ENCODE measurements at places on chromosomes 2 and 18.

DNA sequence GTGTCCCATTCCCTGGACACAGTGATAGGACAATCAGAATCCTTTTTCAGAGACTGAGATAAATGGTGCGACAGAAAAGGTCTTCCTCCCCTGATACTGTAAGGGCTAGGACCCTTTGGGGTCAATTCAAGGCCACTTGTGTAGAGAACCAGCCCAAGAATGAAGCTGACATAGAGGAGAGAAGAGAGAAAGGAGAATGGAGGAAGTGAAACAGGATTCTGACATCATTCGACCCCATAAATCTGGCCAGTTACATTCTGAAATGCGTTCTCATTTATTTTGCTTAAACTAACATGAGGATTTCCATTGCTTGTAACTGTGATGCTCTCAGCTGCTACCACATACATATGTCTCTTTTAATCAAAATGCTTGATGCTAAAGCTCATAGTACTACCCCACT lies 148.1 kb downstream of the TMEM163 start:
- no peak for DNase-seq

DNA sequence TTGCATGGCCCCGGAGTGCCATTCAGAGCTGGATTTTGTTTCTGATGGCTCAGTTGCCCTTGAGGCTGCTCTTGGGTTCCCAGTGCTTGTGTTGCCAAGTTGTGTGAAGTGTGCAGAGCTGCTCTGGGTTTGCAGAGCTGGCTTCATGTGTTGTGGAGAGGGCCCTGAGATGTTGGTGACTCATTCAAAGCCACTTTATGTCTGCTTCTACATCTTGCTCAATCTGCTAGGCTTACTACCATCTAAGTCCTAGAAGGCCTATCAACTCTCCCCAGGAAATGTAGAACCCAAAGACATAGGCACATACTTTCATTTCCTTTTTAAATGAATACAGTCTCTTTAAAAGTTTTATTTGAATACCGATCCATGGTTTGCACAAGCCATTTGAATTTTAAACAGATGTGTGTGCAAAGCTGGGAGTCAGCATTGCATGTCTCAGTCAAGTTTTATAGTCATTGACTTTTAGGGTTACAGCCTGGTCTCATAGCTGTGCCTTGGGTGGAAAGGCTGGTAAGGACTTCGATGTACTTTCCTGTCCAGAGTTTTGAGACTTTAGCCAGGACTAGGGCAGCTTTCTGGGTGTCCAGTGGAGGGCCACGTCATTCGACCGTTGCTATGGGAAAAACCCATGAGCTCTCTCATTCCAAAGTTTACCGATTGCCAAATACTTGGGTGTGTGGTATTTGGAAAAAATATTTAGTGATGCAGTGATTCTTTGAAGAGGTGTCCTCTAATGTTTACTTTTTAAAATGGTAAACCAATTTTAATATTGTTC lies 105.0 kb downstream of the LTBP1 start:
- DNase-seq, result no peak

DNA sequence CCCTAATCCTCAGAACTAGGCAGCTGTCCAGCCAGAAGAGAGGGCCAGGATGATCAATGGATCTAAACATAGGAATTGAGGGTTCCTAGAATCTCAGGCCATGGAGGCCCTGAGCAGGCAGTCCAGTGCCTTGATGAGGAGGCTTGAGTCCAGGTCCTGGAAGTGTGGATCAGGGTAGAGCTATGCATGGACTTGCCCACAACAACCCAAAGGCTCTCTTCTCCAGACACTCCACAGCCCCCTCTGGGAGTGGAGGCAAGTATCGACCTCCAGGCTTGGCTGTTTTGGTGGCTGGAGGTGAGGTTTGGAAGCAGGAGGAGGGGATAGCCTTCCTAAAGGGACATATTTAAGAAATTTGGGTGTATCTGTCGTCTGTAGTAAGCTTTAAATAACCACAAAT lies 45.7 kb downstream of the NAPG start:
- no peak for DNase-seq

- no peak for DNase-seq
These were observed 40.9 kb upstream of the RGPD4 start for GRCh38 chr2:107785756-107786155.

GRCh38 chr2:7672027-7672684 lies 754.9 kb downstream of the RNF144A start:
- no peak for DNase-seq

GRCh38 chr2:241007880-241008710 lies 9.7 kb downstream of the SNED1 start:
- peak; percentile 6 for DNase-seq

DNA sequence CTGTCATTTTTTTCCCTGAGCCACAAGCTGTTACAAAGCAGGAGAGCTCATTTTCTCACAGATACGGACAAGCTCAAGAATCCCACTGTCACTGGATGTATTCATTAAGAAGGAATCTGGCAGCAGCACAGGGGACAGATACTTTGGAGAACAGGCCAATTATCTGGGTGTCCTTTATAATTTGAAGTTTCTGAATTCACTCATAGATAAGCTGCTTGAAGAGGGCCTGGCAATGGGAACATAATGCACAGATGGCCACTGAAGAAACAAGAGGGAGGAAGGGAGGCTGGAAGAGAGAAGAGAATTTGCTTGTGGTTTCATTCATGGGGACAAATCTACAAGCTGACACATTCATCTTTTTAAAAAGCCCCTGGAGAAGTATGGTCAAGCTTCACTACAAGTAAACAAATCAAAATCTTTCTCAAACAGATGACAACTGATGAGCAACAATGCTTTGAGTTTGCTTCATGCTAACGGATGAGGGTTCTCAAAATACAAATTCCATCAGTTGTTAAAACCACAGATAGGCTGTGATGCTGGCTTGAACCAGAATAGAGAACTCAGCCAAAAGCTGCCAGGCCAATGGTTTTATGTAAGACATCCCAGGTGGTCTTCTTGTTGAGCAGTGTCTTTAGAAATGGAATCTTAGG lies 11.9 kb downstream of the BCL2 start:
- no peak for DNase-seq

DNA sequence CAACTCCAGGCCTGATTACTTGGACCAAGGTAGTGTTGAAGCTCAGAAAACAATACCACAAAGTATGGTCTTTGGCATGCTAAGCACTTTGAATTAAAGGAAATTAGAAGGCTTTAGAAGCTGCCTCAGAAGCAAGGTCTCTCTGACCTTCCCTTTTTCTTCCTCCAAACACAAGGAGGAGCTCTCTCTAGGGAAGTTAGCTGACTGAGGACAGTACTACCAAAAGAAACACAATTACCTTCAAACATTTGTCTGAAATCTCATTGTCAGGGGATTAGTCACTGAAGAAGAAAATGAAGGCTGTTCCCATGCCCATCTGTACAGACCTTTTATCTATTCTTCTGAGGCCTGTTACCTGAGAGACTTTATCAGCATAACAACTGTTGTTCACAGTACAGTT lies 279.3 kb downstream of the CDH20 start:
- no peak for DNase-seq

All from activated CD4-positive, alpha-beta T cell treated with anti-CD3 and anti-CD28 coated beads for 1 hour (primary cell).